ENCODE measurements at places on chromosomes 3 and 15.

GRCh38 chr3:149969110-149969939, 1.4 kb downstream of the PFN2 start:
- no peak for DNase-seq

DNA sequence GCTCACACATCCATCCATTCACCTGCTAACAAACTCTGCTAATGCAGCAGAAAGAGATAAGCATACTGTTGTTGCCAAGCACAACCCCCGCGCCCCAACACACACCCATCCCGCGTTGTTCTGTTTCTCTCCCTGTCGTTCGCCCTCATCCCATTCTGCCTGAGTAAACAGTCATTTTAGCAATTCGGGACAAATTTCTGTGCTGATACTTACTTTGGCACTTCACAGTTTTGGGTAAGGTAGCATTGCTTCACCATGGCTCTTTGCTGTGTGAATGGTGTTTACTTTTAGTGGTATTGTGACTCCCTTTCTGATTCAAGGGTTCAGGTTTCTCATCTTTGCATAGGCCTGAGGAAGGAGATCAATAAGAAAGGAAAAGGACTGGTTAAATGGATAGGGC, 149.7 kb downstream of the AKAP13 start:
- no peak for DNase-seq

- DNase-seq, result no peak
Measured at GRCh38 chr15:64288577-64288976, 67.4 kb downstream of the CSNK1G1 start.

- DNase-seq, result no peak
Measured at GRCh38 chr3:38314112-38314763, 32.1 kb downstream of the SLC22A14 start.

GRCh38 chr3:12503126-12503957, 19.1 kb downstream of the TSEN2 start:
- DNase-seq, result no peak

GRCh38 chr3:126711121-126711760, 7.2 kb downstream of the CHCHD6 start:
- DNase-seq, result no peak

DNA sequence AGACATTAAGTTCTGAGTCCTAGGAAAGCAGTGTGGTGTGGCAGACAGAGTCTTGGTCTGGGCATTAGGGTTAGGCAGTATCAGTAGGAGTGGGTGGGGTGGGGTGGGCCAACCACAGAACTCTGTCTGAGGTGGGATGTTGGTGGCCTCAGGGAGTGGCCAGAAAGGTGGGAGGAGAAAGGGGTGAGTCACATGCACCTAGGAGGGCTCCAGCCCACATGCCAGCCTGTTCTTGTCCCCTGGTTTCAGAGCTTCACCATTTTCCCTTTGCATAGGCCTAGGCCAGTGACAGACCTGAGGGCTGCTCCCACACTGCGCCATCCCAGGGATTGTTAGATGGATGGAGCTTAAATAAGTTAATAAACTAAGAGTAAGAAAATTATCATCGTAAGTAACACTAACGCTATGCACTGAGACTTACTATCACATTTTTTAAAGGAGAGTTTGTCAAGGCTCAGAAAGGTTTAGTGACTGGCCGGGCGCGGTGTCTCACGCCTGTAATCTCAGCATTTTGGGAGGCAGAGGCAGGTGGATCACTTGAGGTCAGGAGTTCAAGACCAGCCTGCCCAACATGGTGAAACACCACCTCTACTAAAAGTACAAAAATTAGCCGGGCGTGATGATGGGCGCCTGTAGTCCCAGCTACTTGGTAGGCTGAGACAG, 33.8 kb downstream of the DNASE1L3 start:
- no peak for DNase-seq

DNA sequence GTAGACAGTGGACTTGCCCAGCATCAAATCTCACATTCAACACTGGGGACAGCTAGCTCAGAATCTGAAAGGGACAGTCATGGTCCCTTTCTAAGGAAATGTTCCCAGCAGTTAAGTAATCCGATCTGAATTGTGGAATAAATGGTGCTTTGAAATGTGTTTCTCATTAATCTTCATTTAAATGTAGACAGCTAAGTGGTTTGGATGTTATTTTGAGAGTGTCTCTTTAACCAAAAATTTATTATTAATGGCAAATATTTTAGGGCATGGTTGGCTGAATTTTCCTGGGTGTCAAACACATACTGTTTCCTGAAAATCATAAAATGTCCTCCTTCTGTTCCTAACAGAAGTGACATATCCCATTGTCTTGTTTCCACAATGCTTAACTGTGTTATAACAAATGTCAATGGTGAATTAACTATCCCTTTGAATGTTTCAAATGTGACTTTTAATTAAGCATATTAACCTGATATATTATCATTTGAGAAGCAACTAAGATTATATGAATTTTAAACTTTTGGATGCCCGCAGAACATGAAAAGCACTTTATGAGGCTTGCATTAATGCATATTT, 210.8 kb downstream of the CHST2 start:
- no peak for DNase-seq

DNA sequence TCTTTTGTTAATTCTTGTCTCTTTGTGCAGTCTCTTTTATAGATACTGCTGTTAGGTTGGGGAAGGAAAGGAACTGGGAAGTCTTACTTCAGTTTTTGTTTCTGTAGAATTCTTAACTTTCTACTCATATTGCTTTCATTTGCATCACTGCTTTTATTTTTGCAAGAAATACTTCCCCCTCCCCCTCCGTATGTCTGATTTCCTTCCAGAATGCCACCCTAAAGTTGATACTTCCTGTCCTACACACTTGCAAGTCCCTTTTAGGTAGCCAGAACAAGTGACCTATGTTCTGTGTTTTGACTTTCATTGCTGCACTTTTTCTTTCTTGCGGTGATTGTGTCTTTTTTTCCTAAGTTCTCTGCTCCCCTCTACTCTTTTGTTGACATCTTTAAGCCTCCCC, 477.4 kb downstream of the RSL24D1 start:
- DNase-seq, result no peak

GRCh38 chr3:155424323-155424710, 130.8 kb upstream of the STRIT1 start:
- DNase-seq, result no peak

GRCh38 chr3:190205739-190206138, 85.0 kb upstream of the P3H2 start:
- DNase-seq, result no peak

DNA sequence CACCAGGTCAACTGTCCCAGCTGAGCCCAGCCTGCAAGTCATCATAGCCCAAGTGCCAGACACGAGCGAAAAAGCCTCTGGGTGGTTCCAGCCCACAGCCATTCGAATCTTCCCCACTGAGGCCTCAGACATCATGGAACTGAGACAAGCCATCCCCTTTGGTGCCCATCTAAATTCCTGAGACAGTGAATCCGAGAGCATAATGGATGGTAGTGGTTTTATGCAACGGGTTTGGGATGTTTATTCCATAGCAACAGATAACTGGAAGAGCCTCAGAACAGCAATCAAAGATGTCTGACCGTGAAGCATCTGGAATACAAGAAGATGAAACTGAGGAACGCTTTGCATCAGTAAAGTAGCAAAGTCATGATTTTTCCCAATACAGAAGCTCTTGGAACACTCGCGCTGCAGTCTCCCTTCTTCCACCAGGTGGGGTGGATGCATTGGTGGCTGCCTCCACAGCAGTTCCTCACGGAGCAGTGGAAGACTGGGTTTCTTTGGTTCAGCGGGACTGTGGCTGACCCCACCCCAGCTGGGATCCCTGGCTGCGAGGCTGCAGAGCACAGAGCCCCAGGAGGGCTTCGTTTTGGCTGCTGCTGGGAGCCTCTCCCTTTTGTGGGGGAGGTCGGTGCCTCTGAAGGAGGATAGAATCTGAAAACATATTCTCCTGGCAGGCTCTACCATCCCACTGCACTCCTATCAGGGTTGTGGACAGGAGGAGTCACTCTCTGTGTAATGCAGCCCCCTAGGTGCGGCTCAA, 26.4 kb upstream of the PDE8A start:
- DNase-seq, result no peak

DNA sequence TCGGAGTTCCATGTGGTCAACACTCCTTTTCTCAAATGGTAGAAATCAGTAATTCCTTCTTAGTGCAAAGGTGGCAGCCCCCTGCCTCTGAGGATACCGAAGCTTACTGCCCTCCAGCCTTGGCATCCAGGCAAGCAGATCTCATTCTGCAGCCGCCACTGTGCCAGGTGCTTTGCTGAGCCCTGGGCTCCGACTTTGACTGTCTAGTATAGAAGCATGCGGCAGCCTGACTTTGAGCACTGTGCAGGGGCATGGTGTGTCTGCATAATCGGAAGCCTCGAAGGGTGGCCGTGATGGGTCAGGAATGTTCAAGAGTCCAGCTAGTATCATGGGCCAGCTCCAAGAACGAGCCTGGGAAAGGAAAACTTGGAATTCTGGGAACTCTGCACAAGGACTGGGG, 39.7 kb downstream of the ABTB1 start:
- DNase-seq, result no peak

DNA sequence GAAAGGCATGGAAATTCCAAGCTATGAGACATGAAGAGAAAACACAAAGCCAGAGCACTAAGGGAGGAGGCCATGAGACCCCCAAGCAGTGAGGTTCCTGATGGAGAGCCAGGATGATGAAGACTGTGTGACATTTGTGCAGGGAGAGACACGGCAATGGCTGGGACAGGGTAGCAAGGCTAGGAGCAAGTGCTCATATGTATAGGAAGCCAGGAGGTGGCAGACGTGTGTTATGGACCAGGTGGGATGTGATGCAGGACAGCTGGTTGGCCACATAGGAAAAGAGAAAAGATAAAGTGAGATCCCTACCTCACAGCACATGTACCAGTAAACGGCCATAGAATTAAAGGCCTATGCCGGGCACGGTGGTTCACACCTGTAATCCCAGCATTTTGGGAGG, 112.7 kb downstream of the APBA2 start:
- no peak for DNase-seq

DNA sequence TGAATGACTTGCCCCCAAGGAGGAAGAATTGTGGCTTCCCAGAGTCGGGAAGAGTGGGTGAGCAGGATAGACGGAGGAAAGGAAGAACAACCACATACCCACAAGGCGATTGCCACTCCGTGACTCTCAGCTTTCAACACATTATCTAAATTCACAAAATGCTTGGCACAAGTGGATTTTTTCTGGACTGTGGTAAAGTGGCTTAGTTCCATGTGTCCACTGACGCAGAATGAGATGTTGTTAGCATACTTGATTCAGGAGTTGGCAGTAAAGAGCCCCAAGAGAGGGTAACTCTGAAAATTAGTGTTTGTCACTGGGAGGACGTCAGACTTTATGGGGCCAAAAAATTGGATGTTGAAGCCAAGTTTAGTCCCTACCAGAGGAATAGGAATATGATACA, 198.8 kb upstream of the CTNNB1 start:
- DNase-seq, result no peak

GRCh38 chr15:89499156-89499555, 2.8 kb upstream of the RHCG start:
- no peak for DNase-seq

GRCh38 chr3:136678981-136679380, 73.2 kb downstream of the STAG1 start:
- no peak for DNase-seq

DNA sequence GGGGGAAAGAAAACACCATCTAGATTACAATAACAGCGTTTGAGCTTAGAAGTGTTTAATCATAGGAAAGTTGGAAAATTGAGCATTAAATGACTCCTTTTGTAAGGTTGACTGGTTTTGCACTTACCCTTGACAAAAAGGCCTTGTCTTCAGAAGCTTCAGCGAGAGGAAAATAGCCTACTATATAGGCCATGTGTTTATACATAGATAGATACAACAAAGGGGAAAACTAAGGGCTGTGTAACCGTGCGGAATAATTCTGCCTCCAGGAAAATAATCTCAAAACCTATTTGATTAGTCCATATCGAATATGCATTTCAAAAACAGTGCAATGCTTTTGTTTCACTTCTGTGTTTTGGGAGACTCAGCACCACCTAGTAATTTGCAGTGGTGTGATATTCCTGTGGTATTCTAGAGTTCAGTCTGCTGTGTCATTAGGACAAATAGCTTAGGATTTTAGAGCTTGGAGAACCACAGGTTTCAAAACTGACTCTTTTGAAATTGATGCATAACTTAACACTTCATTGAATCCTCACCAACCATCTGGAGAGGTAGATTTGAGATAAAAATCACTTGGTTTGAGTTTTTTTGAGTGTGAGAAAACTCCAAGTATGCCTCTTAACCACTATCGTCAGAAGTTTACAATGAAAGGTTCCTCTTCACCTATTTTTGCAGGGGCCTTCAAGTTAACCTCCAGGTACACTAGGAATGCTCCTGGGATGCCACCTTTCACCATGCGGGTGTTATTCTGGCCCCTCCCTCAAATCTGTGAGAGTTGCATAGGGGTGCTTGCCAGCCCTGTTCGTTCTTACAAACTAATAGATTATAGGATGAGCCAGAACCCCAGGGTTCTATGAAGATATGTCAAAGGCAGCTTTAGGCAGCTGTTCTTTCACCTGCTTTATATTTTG, 1.9 kb downstream of the ARHGAP31 start:
- DNase-seq, result no peak

- DNase-seq, result no peak
Measured at GRCh38 chr3:197336348-197336747, 37.9 kb upstream of the DLG1 start.

- DNase-seq, result peak; percentile 55
Measured at GRCh38 chr15:45187894-45188830, at the start of gene SHF. Gene SHF, minus strand, starts transcription at chr15:45187966. Its CDS starts 15 bp downstream, at chr15:45187951.

GRCh38 chr15:67520321-67521028, 456 bp upstream of the C15orf61 start:
- no peak for DNase-seq

DNA sequence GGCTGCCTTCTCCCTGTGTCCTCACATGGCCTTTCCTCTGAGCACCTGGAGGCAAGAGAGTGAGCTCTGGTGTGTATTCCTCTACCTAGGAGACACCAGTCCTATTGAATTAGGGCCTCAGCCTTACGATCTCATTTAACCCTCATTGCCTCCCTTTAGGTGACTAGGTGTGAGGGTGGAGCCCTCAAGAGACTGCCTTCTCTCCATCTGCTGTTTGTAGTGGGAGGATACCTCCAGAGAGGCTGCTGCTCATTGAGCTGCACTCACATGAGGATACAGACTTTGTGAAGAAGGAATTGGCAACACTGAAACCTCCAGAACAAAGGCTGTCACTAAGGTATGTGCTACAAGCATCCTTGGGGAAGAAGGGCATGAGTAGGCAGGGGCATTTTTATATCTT, at the start of gene CCR8:
Gene CCR8, plus strand, starts transcription at position 217 of the 400 bp plus-strand sequence. CDS start 2,623 bp downstream, outside the sequence.
- no peak for DNase-seq
